ENCODE measurements at places on chromosomes 2 and 18.

- DNase-seq, result no peak
- no peak overlapping the region for H3K27ac ChIP-seq
- H3K4me3 ChIP-seq, result no peak overlapping the region
- H3K36me3 ChIP-seq, result no peaks in the 10 kb centered on the region
- H3K27me3 ChIP-seq, result peaks cover 2% of the 10 kb centered on the region
These were observed 151.8 kb upstream of the SERPINE2 start for GRCh38 chr2:224190936-224191270.

DNA sequence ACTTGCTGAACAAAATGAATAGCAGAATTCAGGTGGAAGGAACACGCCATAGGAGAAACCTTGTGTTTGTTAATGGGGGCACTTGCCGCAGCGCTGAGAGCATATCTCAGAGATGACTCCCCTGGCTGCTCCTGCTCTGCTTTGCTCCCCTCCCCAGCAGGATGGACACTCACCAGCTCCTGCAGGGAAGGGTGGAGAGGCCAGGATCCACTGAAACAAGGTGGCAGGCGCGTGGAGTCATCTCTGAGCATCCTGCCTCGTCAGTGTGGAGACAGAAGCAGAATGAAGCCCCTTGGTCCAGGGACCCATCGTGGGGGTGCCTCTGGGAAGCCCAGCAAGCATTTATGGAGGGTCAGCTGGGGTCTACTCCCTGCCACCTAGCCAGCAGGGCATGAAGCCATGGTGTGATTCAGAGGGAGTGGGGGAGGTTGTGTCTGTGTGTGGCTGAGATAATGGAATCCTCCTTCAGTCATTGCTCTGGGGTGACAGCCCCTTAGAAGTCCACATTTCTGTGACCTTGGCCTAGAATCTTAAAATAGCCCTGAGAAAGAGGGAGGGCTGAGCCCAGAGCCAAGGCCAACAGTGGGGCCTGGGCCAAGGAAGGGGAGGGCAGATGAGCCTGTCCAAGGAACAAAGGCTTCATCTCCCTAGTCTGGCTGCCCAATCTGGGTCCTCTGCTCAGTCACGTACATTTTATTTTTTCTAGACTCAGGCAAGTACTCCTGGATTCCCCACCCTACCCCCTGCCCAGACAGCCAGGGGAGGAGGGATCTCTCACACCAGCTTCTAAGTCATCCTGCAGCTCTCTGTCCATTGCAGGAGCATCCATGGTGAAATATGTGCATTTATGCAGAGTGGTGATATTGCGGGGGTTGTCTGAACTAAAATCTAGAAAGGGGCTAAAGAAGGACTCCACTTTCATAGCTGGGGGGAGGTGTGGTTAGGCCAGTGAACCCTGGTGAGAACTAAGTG lies 215.4 kb downstream of the ZBTB7C start:
- no peaks in the 10 kb centered on the region for H3K4me1 ChIP-seq
- no peak overlapping the region for H3K27ac ChIP-seq
- no peak for DNase-seq
- no peak overlapping the region for H3K4me3 ChIP-seq

GRCh38 chr18:9405130-9405529 lies 70.2 kb upstream of the RALBP1 start:
- DNase-seq, result no peak
- H3K36me3 ChIP-seq, result no peaks in the 10 kb centered on the region
- no peaks in the 10 kb centered on the region for H3K27me3 ChIP-seq
- H3K4me1 ChIP-seq, result peaks cover 10% of the 10 kb centered on the region
- peak overlapping the region; percentile 70 for H3K4me3 ChIP-seq

DNA sequence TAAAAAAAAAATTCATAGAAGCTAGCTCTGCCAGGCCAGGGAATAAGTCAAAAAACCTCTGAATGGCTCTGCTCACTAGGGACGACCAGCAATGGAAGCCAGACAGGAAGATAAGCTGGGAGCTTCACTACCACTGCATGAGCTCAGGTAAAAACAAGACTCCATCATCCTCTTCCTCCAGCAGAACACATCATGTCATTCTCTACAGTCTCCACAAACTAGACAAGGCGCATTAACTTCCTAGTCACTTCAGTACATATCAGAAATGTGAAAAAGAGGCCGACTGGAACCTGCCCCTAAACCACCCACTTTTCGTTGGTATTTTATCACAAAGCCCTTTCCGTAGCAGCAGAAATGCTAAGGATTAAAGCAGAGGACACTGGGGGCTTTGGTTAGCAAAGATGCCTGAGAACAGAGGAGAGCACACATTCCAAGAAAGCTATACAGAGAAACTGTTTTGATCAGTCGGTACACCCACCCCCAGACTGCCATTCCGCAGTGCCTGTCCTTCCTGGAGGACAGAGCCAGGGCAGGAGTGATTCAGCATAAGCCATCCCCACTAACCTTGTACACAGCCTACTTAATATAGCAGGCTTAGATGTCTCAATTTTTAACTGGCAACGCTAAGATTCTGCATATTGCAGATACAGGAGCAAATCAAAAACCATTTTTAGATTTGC lies 53.4 kb downstream of the AAK1 start:
- DNase-seq, result no peak
- H3K36me3 ChIP-seq, result peaks cover 5% of the 10 kb centered on the region
- peak overlapping the region; percentile 68 for H3K27ac ChIP-seq
- H3K27me3 ChIP-seq, result no peaks in the 10 kb centered on the region

DNA sequence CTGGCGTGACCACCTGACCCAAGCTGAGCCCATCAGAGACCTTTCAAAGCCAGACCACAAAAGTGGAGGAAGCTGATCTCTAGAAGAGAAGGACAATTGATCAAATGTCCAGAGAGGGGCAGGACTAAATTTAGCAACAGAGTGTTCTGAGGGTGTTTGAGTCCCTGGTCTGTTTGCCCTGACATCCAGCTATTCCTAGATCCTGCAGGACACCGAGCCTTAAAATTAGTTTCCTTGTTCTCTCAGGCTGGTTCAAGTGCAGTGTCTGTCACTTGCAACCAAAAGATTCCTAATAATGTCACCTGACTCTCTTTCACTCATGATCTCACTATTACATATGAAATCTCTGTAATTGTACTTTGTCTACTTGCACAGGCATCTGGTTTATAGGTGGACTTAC lies 33.0 kb upstream of the NPAS2 start:
- no peak overlapping the region for H3K27ac ChIP-seq
- H3K4me1 ChIP-seq, result no peaks in the 10 kb centered on the region
- no peak overlapping the region for H3K4me3 ChIP-seq

DNA sequence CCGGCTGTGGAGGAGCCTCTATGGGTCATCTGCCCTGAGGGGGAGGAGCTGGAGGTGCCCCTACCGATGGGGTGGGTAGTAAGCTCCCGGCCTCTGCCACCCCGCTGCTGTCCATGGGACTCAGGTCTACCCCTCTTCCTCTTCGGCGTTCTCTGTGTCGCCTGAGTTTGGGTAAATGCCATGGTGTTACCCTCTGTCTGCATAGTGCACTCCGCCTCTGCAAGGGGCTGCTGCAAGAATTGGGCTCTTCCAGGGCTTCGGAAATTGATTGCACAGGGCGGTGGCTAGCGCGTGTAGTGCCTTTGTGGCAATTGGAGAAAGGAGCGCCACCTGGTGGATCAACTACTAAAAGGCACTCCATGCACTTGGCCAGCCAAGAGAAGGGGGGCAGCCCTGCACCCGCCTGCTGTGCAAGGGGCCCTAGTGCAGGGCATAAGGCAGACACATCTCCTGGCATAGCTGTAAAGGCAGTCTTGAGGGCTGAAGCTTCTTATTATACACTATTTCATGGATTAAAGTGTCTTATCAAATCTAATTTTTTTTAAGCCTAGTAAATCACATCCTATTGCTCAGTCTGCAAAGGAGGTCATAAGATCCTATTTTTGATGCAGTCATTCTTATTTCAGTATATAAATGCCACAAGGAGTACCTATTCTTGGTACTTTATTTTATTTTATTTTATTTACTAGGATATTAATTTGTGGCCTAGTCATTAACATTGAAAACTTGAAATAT lies 308.9 kb downstream of the PDE11A start:
- peak; percentile 88 for DNase-seq
- H3K27ac ChIP-seq, result no peak overlapping the region
- no peak overlapping the region for H3K4me3 ChIP-seq
- H3K36me3 ChIP-seq, result no peaks in the 10 kb centered on the region
- peaks cover 3% of the 10 kb centered on the region for H3K4me1 ChIP-seq

DNA sequence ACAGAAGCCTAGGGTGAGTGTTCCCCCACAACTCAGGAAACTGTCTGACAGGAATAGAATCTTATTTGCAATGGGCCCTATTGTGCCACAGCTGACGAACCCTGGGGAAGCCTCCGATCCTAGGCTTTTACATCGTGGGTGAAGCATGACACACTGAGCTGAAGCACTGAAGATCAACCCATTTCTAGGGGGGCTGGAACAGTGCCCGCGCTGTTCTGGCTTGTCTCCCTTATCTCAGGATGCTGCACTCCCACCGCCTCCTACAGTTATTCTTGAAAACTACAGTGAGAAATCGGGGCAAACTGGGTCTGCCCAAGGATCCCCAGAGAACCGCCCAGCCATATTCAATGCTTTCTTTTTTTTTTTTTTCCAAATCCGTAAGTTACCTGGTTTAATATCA lies 41.1 kb downstream of the NETO1 start:
- H3K27ac ChIP-seq, result no peak overlapping the region
- DNase-seq, result no peak
- no peak overlapping the region for H3K4me3 ChIP-seq
- no peaks in the 10 kb centered on the region for H3K4me1 ChIP-seq
- no peaks in the 10 kb centered on the region for H3K27me3 ChIP-seq

DNA sequence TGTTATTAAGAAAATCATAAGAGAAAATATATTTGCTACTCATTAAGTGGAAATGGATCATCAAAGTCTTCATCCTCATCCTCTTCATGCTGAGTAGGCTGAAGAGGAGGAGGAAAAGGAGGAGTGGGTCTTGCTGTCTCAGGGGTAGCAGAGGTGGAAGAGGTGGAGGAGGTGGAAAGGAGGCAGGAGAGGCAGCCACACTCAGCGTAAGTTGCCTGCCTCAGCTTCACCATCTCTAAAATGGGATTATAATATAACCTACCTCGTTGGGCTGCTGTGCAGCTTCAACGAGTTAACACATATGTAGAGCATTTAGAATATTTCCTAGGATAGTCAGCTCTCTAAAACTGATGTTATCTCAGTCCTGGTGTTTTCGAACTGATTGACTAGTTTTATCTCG lies 4.3 kb upstream of the MYO1B start:
- H3K27ac ChIP-seq, result no peak overlapping the region
- H3K4me3 ChIP-seq, result no peak overlapping the region
- peaks cover 4% of the 10 kb centered on the region for H3K4me1 ChIP-seq
- H3K27me3 ChIP-seq, result no peaks in the 10 kb centered on the region
- no peaks in the 10 kb centered on the region for H3K36me3 ChIP-seq

DNA sequence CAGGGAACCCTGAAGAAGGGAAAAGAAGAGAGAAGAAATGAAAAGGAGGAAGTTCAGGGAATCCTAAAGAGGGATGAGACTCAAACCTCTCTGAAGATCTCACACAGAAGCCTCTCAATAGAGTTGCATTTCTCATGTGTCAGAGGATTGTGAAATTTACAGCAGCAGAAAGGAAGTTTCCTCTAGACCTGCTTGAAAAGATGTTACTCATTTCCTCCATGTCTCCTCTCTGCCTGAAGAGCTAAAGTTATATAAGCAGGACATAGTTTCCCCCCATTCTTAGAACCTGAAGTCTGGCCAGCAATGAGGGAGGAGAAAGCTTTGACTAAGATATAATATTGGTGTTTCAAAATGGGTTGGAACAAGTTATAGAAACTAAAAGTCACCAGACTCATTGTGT lies 1155.6 kb downstream of the LRP1B start:
- H3K27ac ChIP-seq, result no peak overlapping the region
- no peak overlapping the region for H3K4me3 ChIP-seq
- no peak for DNase-seq
- no peaks in the 10 kb centered on the region for H3K27me3 ChIP-seq

GRCh38 chr18:79317703-79318102 lies 78.0 kb upstream of the NFATC1 start:
- H3K27me3 ChIP-seq, result no peaks in the 10 kb centered on the region
- peaks cover 27% of the 10 kb centered on the region for H3K36me3 ChIP-seq
- no peak overlapping the region for H3K4me3 ChIP-seq
- no peak for DNase-seq

DNA sequence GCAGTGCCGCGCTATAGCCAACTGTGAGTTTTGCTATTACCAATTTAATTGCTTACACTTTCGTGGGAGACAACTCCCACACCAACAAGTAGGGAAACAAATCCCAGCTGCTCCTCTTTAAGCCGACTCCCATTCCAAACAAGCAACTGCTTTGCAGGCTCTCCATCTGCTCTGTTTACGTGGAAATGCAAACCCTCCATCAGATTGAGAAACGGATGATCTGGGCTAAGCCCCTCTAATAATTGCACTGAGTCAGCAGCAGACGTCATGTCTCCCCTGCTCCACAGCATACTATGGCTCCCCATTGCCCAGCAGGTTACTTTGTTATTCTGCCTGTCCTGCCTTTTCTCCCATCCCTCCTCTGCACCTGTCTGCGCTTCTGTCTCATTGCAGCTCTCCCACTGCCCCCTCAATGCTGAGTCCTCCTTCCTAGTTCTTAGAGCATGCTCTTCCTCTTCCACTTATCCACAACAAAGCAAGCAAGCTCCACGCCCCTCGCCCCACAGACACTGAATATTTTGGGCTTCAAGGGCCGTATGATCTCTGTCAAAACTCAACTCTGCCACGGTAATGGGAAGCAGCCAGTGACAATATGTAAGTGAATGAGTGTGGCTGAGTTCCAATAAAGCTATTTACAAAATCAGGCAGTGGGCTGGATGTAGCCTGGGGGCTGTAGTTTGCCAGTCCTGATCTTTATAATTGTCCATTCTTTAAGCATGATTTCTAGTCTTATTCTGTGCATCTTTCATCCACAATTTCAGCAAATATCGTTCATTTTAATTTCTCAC lies 39.5 kb upstream of the ARL4C start:
- H3K4me1 ChIP-seq, result no peaks in the 10 kb centered on the region
- no peak for DNase-seq
- no peak overlapping the region for H3K4me3 ChIP-seq
- H3K36me3 ChIP-seq, result no peaks in the 10 kb centered on the region
- no peaks in the 10 kb centered on the region for H3K27me3 ChIP-seq
- H3K27ac ChIP-seq, result no peak overlapping the region

DNA sequence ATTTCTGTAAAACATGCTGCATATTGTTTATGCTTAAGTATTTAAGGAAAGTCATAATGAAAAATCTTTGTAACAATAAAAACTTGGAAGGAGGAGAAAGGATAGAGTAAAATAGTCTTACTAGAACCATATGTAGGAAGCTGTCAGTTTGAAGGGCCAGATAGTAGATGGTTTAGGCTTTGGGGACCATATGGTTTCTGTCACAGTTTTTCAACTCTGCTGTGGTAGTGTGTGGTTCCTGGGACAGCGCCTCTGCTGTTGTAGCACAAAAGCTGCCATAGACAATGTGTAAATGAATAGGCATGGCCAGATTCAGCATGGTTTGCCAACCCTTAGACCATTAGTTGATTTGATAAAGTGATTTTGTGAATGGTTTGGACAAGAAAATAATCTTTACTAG lies 75.5 kb downstream of the SLC39A10 start:
- no peak overlapping the region for H3K4me3 ChIP-seq
- H3K36me3 ChIP-seq, result peaks cover 42% of the 10 kb centered on the region
- H3K27me3 ChIP-seq, result no peaks in the 10 kb centered on the region

- H3K4me1 ChIP-seq, result peaks cover 10% of the 10 kb centered on the region
- H3K27ac ChIP-seq, result no peak overlapping the region
- peak; percentile 7 for DNase-seq
- no peaks in the 10 kb centered on the region for H3K36me3 ChIP-seq
- H3K27me3 ChIP-seq, result peaks cover 22% of the 10 kb centered on the region
These were observed 33.7 kb upstream of the ZNF516 start for GRCh38 chr18:76528477-76529432.
